ENCODE measurements at places on chromosomes 2 and 18. TPM values are rescaled to one million over a fixed set of nuclear protein-coding genes. Genes with fewer than 3 reads are reported as not detected.
A peak's percentile ranks its signal among the peaks of the same experiment; 100 is the strongest.

Gene RAD51AP2
- total RNA-seq: not detected

Gene POU3F3
- not detected for total RNA-seq

Gene GALNT13
- 0.11 TPM for total RNA-seq

Gene FBLN7
- total RNA-seq: 0.11 TPM

Gene MAP3K19
- not detected for total RNA-seq

Gene ACTR1B
- 63.6 TPM for total RNA-seq

Gene FZD7
- total RNA-seq: 56.4 TPM

Gene TWIST2
- 467 TPM for total RNA-seq

Gene SPC25
- total RNA-seq: 3.7 TPM

Gene PIKFYVE
- total RNA-seq: 19.7 TPM

Gene IMP4
- 109 TPM for total RNA-seq

Gene WDFY1
- total RNA-seq: 81.2 TPM

Gene LRATD1
- 1.2 TPM for total RNA-seq

GRCh38 chr2:102282678-102283091 lies 28.7 kb upstream of the IL1RL1 start:
- H3K36me3 ChIP-seq: no peaks in the 10 kb centered on the region
- peak; percentile 45 for DNase-seq
- peaks cover 6% of the 10 kb centered on the region for H3K27me3 ChIP-seq
- no peak overlapping the region for H3K4me3 ChIP-seq
- no peak overlapping the region for H3K27ac ChIP-seq

DNA sequence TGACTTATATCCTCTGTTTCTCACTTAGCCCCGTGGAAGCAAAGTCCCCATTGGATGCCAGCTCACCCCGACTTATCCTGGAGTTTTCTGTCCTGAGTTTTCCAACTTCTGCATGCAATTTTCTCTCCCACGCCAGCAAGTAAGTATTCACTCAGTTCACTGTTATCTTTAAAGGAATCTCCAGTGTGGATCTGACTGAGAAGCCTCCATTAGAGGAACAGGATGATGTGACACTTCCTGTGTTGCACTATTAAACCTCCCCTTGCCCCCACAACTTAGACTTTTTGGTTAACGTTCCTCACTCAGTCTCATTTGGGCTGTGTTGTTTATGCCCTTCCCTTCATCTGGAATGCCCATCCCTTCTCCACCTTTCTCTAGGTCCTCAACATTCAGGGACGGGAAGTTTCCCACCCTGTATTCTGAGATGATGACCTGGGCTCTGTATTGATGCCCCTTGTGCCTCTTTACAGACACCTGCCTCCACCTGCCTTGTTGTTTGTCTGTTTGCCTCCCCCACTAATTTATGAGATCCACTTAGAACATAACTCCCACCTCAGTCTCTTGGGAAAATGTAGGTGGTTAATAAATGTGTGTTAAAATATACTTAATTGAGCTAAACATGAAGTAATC lies 536.1 kb upstream of the RAB6C start:
- H3K36me3 ChIP-seq: no peaks in the 10 kb centered on the region
- no peaks in the 10 kb centered on the region for H3K4me1 ChIP-seq
- peak; percentile 1 for DNase-seq
- no peak overlapping the region for H3K27ac ChIP-seq

- H3K36me3 ChIP-seq: no peaks in the 10 kb centered on the region
- no peak overlapping the region for H3K27ac ChIP-seq
- H3K4me3 ChIP-seq: no peak overlapping the region
- H3K27me3 ChIP-seq: no peaks in the 10 kb centered on the region
Observed at GRCh38 chr2:40412456-40412855, 39.4 kb downstream of the SLC8A1 start.

DNA sequence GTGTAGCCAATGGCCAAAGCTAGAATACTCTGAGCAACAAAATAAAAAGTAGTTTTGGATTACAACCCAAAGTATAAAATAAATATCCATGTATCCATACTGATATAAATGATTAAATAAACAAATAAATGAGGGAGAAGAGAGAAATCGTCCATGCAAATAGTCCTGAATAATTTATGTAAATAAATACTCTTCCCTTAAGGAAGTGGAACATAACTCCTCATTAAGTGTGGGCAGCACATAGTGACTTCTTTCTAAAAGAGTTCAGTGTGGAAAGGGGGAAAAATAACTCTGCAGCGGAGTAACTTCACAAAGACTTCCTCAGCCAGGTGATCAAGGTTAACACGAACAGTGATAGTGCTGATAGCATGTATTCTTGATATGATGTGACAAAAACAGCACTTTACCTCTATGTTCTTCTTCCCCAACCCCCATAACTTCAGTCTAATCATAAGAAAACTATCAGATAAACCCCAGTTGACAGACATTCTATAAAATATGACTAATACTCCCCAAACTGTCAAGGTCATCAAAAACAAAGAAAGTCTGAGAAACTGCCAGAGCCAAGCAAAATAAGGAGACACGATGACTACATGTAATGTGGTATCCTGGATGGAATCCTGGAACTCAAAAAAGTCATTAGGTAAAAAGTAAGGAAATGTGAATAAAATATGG lies 30.7 kb downstream of the METTL8 start:
- H3K4me1 ChIP-seq: peaks cover 20% of the 10 kb centered on the region
- no peaks in the 10 kb centered on the region for H3K36me3 ChIP-seq
- DNase-seq: peak; percentile 40
- H3K27ac ChIP-seq: no peak overlapping the region

DNA sequence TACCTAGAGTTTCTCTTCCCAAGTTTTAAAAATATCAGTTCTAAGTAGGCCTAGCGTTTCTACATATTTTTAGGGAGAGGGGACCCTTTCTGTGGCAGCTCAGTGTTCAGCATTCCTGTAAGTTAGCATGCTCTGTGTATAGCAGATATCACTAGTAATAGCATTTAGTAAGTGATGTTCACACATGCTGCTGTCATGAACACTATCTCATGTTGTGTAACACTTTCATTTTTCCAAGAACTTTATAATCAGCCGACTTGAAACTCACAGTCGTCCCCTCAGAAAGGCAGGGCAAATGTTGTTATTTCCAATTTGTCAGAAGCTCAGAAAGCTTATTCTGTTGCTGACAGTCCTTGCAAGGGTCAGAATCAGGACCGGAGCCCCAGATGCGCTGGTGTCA lies 267.7 kb downstream of the ALPK2 start:
- no peak for DNase-seq
- peaks cover 45% of the 10 kb centered on the region for H3K4me1 ChIP-seq
- H3K36me3 ChIP-seq: no peaks in the 10 kb centered on the region
- no peaks in the 10 kb centered on the region for H3K27me3 ChIP-seq

- H3K27me3 ChIP-seq: no peaks in the 10 kb centered on the region
- H3K4me1 ChIP-seq: no peaks in the 10 kb centered on the region
- DNase-seq: no peak
- H3K4me3 ChIP-seq: no peak overlapping the region
Observed at GRCh38 chr18:66439670-66440069, 164.2 kb downstream of the CDH19 start.

DNA sequence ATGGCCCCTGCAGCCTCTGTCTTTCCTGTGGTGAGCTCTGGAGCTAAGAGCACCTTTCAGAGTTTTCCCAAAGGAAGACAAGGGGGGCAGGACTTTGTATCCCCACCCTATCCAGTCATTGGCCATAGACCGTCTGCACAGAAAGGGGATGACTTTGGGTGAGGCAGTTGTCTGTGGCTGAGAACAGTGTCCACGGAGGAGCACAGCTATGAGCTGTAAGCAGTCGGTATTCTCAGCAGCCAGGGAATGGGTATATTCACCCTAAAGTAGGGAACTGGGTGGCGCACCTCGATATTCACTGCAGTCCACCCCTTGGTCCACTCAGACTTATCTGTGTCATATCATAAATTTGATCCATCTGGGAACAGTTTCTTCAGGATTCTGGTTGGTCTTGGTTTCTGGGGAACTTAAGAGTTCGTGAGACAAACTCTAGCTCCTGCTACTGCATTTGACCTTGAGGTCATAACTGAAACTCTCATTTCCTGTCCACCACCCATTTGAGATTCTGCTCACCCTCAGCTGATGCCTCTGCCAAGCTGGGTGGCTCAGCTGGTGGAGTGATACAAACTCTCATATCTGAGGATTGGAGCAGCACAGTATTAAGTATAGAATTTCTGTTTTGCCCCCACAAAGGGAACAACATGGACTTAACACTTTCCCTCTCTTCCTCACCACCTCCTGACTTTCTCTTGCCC lies 45.2 kb upstream of the SCG2 start:
- no peak overlapping the region for H3K4me3 ChIP-seq
- no peaks in the 10 kb centered on the region for H3K27me3 ChIP-seq
- DNase-seq: peak; percentile 25
- no peaks in the 10 kb centered on the region for H3K4me1 ChIP-seq
- no peaks in the 10 kb centered on the region for H3K36me3 ChIP-seq

- DNase-seq: no peak
- H3K27ac ChIP-seq: no peak overlapping the region
- H3K36me3 ChIP-seq: no peaks in the 10 kb centered on the region
- no peaks in the 10 kb centered on the region for H3K4me1 ChIP-seq
- H3K27me3 ChIP-seq: no peaks in the 10 kb centered on the region
- no peak overlapping the region for H3K4me3 ChIP-seq
Observed at GRCh38 chr2:20484810-20485611, 38.1 kb downstream of the RHOB start.

- peaks cover 7% of the 10 kb centered on the region for H3K27me3 ChIP-seq
- no peaks in the 10 kb centered on the region for H3K36me3 ChIP-seq
- no peak overlapping the region for H3K27ac ChIP-seq
- H3K4me3 ChIP-seq: no peak overlapping the region
Observed at GRCh38 chr2:176879426-176879995, 333.1 kb upstream of the HNRNPA3 start.

DNA sequence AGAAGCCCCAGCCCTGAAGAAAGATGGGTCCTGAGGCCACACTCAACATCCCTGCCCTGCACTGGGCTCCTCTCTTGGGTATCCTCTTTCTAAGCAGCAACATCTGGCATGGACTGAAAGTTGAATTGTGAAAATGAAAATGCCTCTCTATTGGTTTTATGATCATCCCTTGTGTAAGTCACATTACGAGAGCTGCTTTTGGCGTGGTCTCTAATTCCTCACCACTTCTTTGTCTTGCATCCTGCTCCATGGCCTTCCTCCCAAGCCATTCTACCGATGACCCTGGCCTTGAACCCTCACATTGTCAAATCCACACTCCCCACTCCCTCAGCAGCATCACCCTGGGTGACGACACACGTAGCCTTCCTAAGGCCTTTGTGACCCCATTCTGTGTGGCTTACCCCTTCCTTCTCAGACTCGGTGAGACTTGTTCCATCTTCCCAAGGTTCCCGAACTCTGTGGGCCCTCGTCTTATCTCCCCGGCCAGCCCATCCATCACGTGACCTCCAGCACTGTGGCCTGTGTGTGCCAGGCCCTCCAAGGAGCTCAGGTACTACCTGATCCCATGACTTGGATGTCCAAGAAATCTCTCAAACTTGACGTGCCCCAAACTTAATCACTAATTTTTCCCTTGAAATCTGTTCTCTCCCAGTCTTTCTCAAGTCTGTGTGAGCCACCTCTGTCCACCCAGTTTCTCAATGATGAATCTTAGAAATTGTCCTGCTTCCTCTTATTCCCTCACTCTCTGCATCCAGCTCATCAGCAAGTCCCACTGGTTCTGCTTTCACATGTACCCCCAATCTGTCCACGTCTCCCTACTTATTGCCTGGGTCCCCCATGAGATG lies 194.7 kb upstream of the HS6ST1 start:
- no peak for DNase-seq
- H3K36me3 ChIP-seq: no peaks in the 10 kb centered on the region
- no peaks in the 10 kb centered on the region for H3K27me3 ChIP-seq
- no peak overlapping the region for H3K4me3 ChIP-seq
- peaks cover 4% of the 10 kb centered on the region for H3K4me1 ChIP-seq
- H3K27ac ChIP-seq: no peak overlapping the region

DNA sequence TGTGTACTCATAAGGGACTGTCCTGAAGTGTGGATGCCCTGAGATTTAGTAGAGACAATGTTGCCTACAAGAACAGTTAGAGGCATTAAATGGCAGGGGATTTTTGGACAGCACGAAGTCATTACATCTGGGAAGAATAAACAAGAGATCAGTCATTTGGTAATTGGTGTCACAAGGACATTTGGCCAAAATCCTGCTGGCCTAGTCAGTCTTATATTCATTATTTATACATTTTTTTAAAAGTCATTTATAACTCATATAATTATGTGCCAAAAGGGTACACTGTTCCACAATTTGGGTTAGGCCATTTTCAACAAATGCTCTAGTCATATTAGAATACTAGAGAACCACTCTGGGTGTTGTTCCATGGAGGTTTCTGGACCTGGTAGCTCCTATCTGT lies 104.7 kb downstream of the LRATD1 start:
- no peak overlapping the region for H3K4me3 ChIP-seq
- H3K27ac ChIP-seq: no peak overlapping the region
- no peaks in the 10 kb centered on the region for H3K36me3 ChIP-seq
- DNase-seq: no peak
- no peaks in the 10 kb centered on the region for H3K4me1 ChIP-seq

DNA sequence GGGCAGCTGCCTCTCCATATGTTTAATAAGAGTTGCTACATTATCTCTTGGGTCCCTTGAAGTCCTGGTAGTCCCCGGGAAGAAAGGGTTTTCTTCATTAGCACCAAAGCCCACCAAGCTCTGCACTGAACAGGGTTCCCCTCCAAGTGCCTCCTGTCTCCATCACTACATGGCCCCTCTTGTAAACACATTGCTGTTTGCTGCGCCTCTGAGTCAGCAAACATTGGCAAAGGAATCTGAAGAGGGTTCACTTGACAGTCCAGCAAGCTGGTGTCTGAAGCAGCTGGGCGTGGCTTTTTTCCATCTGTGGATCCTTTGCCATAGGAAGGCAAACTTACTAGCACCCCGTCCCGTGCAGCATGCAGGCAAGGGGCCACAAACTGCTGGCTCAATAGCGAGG lies 82.8 kb downstream of the TEX51 start:
- H3K36me3 ChIP-seq: no peaks in the 10 kb centered on the region
- H3K4me1 ChIP-seq: no peaks in the 10 kb centered on the region
- peaks cover 12% of the 10 kb centered on the region for H3K27me3 ChIP-seq
- H3K4me3 ChIP-seq: no peak overlapping the region

- H3K4me1 ChIP-seq: no peaks in the 10 kb centered on the region
- no peak overlapping the region for H3K27ac ChIP-seq
Observed at GRCh38 chr18:23049698-23050373, 85.4 kb upstream of the CABLES1 start.

Measured in GM23248 (cell line).